ENCODE measurements at places on chromosomes 12 and 14. TPM values are rescaled to one million over a fixed set of nuclear protein-coding genes. Genes with fewer than 3 reads are reported as not detected.

Gene TMCC3
- total RNA-seq, result 0.33 TPM

Gene MYH6
- 1.0 TPM for total RNA-seq

GRCh38 chr14:73764406-73765280, 50.5 kb upstream of the PNMA1 start:
- DNase-seq, result no peak

DNA sequence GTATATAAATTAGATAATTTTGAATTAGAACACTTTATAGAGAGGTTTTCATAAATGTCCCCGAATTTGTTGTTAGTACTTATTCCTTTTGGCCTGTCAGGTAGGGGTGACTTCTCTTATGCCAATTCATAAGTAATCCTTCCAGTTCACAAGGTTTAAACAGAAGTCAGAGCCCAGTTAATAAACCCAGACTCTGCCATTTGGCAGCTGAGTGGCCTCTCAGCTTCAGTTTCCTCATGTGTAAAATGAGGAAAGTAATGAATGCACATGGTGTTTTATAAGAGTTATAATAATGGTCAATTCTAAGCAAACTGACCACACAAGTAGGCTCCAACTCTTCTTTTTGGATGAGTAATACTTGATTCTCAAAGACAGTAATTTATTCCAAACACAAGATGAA, 10.3 kb downstream of the MTERF2 start:
- no peak for DNase-seq

DNA sequence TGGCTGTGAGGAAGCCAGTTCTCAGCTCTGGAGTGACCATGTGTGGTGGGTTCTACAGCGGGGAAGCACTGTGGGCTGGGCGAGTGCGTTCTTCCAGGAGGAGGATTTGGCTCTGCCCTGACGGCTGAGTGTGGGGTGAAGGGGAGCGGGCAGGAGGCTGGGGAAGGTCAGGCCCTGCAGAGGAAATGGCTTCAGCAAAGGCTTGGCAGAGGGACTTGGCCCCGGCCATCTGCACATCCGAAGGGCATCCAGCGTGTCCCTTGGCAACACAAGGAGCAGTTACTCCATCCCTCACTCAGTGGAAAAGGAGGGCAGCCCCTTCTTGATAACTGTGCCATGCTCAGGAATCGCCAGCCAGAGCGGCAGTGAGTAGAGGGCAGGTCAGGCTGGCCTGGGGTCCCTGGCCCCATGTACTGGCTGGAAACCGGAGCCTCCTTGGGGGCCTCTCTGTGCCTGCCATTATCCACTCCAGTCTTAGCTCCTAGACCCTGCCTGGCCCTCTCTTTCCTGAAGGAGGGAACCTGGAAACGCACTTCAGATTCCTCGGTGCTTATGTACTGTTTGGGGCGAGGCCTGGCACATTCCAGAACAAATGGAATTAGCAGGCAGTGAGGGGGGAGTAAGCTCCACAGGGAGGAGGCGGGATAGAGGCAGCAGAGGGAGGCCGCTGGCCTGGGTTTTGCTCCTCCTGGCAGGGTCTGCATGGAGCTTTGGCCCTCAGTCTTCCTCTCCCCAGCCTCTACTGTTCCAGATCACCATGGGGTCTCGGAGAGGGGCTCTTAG, 133.6 kb upstream of the NCOR2 start:
- DNase-seq, result no peak

DNA sequence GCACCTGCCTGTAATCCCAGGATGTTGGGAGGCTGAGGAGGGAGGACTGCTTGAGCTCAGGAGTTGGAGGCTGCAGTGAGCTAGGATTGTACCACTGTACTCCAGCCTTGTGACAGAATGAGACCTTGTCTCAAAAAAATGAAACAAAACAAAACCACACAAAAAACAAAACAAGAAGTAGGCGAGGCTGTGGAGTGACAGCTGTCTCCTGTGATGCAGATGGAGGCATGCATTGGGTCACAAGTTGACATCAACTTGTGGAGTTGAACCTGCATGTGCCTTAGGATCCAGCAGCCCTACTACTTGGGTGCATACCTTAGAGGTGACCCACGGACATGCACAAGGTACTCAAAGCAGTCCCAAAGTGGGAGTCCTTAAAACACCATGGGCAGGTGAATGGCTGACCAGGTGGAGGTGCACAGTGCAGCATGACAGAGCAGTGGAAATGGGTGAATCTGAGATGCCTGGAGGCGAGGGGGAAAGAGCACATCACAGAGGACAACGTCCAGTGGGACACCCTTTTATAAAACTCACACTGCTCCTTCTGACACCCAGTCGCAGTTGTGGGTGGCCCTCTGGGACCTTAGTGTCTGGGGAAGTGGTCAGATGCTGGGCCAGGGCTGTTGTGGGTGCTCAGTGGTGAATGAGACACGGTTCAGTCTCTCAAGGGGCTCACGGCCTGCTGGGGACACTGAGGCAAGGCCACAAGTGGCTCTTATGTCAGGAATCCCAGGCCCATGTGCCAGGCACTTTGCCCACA, 12.7 kb downstream of the PLBD2 start:
- DNase-seq, result no peak

- DNase-seq, result no peak
These were observed 1704.1 kb upstream of the FLRT2 start for GRCh38 chr14:83825843-83826242.
